Stimulated activated CD8-positive, alpha-beta memory T cell treated with anti-CD3 and anti-CD28 coated beads, Interleukin-7, amount 100 ng/mL, for 4 hours (primary cell): ENCODE measurements at places on chromosomes 16 and 17.

DNA sequence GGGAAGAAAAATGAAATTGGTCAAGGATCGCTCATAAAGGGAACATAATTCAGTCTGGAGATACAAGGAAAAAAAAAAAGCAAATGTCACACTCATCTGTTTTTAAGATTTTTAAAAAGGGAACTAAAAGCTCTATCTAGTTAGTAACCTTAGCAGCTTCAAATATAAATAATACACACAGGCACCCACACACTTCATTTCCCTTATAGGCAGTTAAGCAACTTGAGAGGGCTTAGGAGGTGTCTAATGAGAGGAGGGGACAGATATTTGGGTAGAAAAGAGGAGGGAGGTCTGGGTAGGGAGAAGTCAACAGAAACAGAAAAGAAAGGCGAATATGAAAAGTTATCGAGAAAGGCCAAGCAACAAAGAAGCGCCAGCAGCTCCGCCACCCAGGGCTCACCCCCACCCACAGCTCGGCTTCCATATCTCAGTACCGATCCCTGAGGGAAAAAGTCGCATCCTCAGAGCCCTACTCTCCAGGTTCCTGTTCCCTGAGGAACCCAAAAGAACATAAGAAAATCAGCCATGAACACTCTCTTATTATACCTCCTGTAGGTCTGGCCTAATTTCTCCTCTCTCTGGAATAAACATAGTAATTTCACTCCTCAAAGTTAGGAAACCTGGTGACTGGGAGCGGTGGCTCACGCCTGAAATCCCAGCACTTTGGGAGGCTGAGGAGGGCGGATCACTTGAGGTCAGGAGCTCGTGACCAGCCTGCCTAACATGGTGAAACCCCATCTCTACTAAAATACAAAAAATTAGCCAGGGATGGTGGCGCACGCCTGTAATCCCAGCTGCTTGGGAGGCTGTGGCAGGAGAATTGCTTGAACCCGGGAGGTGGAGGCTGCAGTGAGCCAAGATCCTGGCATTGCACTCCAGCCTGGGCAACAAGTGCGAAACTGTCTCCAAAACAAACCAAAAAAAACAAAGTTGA lies 69.6 kb upstream of the RCVRN start:
- DNase-seq: no peak

DNA sequence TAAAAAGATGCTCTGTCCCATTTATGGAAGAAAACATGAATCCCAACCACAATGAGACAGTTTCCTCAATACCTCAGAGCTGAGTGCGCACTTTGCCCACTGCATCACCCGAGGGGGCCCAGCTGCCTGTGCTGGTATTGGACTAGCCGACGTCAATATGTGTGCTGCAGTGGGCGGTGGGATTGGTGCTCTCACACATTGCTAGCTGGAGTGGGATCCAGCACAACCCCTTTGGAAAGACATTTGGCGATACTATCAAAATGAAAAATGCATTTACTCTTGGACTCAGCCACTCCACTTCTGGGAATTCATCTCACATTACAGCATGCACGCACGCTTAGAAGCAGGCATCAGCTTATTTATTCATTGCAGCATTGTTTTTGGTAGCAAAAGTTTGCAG lies 289.2 kb upstream of the FOXF1 start:
- DNase-seq: no peak

DNA sequence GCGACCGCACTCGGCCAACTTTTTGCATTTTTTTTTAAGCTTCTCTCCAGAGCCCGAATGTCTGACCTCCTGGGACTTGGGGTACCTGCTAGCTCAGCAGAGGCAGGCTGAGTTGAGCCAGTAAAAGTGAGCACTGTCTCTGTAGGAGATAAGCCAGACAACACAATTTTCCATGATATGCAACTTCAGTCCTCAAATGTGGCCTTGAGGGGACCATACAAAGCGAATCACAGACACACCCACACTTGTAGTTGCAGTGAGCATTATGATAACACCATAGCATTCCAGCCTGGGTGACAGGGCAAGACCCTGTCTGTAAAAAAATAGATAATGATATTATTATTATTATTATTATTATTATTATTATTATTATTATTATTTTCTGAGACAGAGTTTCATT lies 2.6 kb downstream of the DPEP2 start:
- no peak for DNase-seq

DNA sequence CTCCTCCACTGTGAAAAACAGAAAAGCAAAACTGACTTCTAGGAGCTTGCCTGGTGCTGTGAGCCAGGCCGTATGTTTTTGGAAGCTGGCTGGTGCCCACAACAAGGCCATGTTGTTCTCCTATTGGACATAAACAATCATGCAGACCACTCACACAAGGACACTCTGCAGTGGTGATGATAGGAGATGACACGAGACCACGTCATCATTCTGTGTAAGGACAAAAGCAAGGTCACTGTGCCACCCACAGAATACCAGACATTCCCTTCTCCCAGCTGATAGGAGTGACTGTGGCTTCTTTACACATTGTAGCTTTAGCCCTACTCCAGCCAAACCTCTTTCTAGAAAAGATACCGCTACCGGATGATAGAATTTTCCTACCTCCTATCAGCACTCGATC lies 47.7 kb upstream of the LCMT1 start:
- no peak for DNase-seq

- DNase-seq: no peak
Observed at GRCh38 chr16:77462894-77463293, 28.1 kb upstream of the ADAMTS18 start.
